ENCODE measurements at places on chromosomes 4 and X.

DNA sequence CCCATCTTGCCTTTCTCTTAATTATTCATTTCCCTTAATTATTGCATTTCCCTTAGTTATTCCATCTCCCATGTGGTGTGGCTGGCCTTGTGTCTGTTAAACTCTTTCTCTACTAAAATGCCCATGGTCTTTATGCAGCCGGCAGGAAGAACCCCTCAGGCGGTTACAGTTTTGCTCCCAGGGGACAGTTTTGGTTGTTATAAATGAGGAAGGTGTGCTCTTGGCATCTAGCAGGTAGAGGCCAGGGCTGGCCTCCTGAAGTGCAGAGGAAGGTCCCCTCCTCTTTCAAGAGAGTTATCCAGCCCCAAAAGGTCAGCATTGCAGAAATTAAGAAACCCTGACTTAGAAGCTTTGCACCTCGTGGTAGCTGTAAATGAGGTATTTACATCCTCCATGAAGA is 18.0 kb downstream of the TBL1X start:
- no peak for DNase-seq

- no peak for DNase-seq
Observed at GRCh38 chrX:35432056-35432455, 366.1 kb upstream of the MAGEB16 start.

- DNase-seq, result no peak
Observed at GRCh38 chrX:70769659-70770227, 138.8 kb downstream of the TEX11 start.

GRCh38 chr4:163693776-163694175 is 199.3 kb downstream of the TMA16 start:
- DNase-seq, result no peak

DNA sequence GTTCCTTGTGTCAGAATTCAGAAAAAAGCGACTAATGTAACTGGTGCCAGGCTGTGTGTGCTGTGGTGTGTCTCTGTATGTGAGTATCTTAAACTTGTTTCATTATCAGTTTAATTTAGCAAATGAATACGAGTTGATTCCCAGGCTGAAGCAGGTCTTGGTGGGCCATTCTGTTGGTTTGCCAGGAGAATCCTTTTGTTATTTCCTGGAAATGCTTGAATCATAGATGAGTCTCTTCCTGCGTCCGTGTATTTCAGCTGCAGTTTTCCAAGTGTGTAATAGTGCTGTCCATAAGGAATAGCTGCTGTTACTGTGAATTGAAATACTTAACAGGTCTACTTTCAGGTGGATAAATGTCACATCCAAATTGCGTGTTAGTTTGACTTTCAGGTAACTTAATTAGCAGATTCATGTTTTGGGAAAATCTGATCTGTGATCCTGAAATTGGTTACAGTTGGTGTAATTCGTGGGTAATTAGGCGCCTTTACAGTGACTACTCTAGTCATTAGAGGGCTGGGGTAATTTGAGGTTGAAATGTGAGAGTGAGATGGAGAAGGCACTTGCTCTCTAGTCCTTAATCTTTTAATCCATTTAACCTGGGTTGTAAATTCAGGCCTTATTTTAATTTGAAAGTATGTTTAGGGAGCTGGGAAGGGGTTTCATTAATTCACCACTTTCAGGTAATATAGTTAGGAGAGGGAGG is 23.8 kb downstream of the TMEM131L start:
- no peak for DNase-seq

- no peak for DNase-seq
Observed at GRCh38 chr4:123661080-123661737, 264.6 kb downstream of the SPRY1 start.

- DNase-seq, result no peak
Observed at GRCh38 chrX:69177511-69178162, 12.4 kb upstream of the PJA1 start.

All from anterior cingulate cortex (tissue), 58 donors.